AG08396 (cell line): ENCODE measurements at places on chromosomes 4 and X.
A peak's percentile ranks its signal among the peaks of the same experiment; 100 is the strongest.

DNA sequence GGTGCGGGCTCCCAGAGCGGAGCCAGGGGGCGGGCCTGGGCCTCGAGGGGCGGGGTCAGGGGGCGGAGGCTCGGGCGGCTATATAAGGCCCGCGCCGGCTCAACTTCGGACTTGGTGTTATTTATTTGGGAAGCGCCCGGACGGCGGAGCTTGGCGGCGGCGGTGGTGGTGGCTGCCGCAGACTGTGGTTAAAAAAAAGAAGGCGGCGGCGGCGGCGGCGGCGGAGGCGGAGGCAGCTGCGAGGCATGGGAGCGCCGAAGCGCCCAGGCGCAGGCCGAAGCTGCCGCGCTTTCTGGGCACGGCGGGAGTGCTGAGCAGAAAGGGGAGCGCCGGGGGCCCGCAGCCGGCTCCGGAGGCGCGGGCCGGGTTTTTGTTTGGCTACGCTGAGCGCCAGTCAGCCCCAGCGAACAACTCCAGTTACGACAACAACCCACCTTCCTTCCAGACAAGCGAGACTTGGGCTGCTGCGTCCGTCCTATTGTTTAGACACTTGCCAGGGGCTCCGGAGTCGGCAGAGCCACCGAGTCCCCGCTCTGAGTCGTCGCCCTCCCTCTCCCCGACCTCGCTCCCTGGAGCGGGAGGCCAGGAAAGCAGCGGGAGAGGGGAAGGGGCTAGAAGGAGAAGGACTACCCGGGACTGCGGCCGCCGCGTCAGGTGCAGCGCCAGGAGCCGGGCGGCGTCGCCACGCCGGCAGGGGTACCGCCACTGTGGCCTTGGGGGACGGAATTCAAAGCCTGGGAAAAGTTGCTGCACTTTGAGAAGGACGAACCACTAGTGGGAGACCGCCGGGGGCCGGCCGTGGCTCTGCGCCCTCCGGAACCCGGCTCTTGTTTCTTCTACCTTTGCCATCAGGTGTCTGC, at the start of gene SLIT2:
SLIT2 (plus strand) TSS at position 110 of the 860 bp plus-strand sequence. CDS start 1,911 bp downstream, outside the sequence.
- DNase-seq, result peak; percentile 96

DNA sequence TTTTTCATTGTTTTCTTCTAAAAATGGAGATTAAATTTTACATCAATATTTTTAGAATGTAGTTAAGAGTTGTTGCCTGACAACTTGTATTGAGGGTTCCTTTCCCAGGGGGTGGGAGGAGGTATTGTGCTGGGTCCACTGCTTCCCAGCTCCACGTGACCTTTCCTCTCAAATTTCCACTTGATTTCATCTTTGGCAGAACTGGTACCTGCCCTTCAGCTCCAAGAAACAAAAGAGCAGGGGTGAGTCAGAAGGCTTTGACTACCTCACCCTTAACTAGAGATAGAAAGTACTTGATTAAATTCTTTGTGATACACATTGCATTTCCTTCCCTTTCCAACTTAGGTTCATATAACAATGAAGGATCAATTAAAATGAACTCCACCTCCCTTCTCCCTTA, 19.7 kb downstream of the TRIM2 start:
- no peak for DNase-seq

GRCh38 chr4:126123611-126124325, 809.0 kb downstream of the FAT4 start:
- DNase-seq, result no peak

DNA sequence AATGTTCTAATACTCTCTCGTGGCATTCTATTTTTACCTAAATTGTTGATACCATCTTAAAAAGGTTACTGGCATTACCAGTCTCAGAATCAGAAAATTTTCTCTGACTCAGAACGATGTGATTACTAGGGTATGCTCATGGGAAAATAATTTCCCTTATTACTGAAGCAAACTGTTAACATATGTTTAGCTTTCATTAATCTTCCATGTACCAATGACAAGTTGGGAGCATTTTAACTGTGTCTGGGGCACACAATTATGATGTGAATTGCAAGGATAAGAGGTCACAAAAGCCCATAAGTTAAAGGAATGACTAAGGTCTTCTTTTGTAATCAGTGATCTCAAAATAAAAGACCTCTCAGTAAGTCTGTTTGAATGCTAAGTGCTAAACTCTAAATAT, 1254.6 kb downstream of the PCDH18 start:
- no peak for DNase-seq

DNA sequence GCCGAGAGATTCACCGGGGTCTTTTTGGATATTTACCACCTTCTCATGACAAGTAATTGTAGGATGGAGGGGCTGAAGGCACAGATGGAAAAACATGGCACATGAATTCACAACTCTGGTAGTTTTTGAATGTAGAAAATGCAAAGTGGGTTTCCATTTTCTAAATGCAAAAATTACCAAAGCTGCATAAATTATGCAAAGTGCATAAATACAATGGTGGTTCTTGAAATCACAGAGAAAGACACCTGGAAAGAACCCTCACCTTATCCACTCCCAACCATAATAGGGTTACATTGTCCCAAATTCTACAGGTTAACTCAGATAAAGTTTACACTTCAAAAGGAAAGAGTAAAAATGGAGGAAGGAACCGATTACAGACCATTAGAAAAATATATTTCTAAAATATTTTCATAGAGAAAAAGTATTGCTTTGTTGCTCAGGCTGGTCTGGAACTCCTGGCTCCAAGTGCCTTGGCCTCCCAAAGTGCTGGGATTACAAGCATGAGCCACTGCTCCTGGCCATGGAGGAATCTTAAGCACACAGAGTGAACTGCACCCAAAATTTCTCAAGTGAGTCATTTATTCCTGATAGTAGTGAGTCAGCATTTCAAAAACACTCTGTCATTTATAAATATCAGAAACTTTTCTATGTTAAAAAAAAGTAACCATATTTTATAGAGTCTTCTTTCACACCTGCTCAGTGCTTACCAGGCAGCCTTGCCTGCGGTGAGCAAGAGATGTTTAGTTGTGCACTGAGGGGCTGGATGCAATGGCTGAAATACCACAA, 101.4 kb downstream of the FIP1L1 start:
- peak; percentile 32 for DNase-seq

DNA sequence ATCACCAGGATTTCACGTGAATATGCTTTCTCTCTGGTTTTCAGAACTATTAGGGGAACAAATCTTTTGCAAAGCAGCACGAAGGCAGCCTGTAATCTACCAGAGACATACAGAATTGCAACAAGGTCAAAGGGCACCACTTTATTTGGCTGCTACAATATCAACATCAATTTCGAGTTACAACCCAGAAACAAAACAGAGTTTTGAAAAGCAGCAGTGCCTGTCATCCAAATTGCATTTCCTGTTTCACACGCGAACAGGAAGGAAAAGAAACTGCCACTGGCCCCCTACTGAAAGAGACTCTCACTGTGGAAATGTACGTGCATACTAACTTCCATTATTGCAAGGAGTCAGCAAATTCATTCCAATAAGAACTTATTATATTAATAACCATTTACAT, 17.1 kb upstream of the C1QTNF7 start:
- DNase-seq, result no peak
